ENCODE measurements at places on chromosomes 3 and 15.

DNA sequence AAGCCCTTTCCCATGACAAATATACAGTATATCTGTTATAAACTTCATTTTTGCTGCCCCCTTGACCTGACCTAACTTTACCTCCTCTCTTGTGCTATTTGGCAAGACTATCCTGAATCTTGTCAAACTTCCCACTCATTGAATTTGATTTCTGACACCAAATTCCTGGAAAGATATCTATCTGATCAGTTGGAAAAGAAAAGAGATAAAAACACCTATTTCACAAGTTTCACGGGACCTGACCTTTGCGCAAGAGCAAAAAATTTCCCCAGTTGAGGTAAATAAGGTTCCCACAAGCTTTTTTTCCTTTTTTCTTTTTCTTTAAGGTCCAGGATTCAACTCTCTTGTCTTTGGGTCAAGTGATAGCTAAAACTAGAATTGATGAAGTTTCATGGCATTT, 189.2 kb upstream of the LPP start:
- no peak overlapping the region for H3K4me3 ChIP-seq
- peaks cover 17% of the 10 kb centered on the region for H3K4me1 ChIP-seq
- H3K27ac ChIP-seq, result no peak overlapping the region
- H3K27me3 ChIP-seq, result peaks cover 18% of the 10 kb centered on the region
- DNase-seq, result no peak

GRCh38 chr3:126517986-126518778, 609 bp upstream of the UROC1 start:
- no peak for DNase-seq
- H3K27me3 ChIP-seq, result peaks cover 11% of the 10 kb centered on the region
- H3K27ac ChIP-seq, result no peak overlapping the region
- no peaks in the 10 kb centered on the region for H3K4me1 ChIP-seq
- H3K36me3 ChIP-seq, result no peaks in the 10 kb centered on the region

DNA sequence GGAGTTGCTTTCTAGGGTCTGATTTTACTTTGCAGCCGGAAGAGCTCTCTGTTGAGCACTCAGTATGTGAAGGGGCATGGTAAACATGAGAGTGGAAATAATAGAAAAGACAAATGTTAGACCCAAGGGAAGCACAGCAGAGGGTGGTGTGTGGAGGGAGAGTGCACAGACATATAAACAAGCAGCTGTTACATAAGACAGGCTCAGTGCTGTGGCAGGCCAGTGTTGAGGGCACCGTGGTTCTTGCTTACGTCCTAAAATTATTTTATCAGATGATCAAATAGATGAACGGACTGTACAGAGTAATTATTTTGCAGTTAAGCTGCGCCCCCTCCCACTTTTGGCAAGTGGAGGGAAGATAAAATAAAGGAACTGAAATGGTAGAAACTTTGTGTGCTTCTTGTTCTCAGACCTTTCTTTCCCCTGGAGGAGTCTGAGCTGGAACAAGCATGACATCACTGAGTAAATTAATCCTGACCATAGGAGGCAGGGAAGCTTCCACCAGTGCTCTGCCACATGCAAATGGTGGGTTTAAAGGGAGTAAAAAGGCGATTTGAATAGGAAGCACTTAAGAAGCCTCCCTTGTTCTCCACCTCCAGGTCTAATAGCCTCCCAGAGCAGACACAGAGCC, 205.6 kb downstream of the IL20RB start:
- H3K4me3 ChIP-seq, result no peak overlapping the region
- DNase-seq, result no peak
- H3K36me3 ChIP-seq, result no peaks in the 10 kb centered on the region

DNA sequence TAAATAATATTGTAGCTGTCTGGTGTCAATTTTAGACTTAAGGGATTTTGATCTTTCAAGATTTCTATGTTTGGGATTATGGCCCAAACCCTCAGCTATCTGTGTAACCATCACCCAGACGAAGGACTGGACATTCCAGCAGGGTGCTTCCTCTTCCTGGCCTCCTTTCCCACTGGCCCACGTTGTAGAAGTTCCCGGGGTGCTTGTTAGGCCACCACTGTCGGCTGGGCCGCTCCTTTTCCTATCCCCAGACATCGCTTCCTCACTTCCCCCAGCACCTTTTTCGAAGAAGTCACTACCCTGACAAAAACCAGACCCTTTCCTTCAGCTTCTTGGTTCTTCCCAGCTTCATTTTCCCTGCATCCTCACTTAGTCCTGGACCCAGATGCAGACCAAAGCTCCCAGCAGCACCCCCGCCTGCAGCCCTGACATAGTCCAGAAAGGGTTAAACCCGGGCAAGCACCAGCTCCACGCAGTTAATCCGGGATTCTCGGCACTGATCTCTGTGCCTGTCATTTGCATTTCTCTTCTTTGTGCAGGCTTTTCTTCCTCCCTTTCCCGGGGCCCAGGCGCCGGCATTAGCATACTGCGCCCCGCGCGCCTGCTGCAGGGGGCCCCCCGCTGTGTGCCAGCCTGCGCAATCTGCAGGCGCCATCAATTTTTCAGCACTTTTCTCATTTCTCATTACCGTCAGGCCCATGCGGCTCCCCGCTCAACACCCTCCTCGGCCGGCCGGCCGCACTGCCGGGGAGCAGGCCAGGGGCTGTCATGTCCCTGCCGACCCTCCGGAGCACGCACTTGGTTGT, 90.6 kb downstream of the ZNF621 start:
- DNase-seq, result no peak
- no peaks in the 10 kb centered on the region for H3K4me1 ChIP-seq
- H3K27me3 ChIP-seq, result peaks cover 26% of the 10 kb centered on the region
- H3K4me3 ChIP-seq, result no peak overlapping the region

GRCh38 chr3:165519687-165520086, 317.5 kb downstream of the BCHE start:
- DNase-seq, result no peak
- H3K36me3 ChIP-seq, result no peaks in the 10 kb centered on the region

DNA sequence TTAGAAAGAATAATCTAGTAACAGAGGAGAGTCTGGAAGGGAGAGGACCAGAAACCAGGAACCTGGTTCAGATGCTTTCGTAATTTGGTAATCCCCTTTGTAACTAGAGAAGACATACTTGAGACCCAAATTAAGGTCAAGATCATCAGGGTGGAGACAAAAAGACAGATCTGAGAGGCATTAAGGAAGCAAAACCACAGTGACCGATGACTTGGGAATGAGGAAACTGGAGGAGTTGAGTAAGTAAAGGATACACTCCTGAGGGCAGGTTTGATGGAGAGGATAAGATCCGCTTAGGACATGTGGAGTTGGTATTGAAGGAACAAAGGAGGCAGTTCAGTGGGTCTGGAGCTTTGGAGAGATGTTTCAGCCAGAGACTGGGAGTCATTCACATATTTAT, 23.6 kb upstream of the BCL2A1 start:
- no peaks in the 10 kb centered on the region for H3K36me3 ChIP-seq
- H3K4me1 ChIP-seq, result peaks cover 14% of the 10 kb centered on the region
- H3K27me3 ChIP-seq, result peaks cover 3% of the 10 kb centered on the region
- no peak for DNase-seq
- no peak overlapping the region for H3K4me3 ChIP-seq

DNA sequence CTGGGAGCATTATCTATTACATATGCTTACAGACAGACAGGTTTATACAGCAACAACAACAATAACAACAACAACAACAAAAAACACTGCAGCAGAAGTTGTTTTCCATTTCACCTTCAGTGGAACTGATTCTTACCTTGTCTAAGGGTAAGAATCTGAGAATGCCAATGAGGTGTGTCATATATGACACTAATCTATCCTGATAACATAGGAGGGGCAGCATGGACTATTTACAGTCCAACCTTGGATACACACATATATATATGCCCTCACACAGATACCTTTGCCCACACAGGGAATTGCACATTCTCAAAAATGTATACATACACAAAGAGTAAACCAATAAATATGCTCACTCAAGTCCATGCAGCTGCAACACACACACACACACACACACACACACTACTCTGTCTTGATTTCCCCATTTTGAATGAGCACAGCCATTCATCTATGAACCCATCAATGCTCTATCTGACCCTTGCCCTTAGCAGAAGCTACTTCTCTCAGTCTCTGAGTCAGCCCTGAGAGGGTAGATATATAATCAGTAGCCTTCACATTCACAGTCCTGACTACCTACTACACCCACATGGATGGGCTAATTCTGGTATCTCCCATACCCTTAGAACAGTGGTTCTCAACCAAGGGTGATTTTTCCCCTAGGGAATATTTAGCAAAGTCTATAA, 9.7 kb upstream of the TRANK1 start:
- no peak overlapping the region for H3K4me3 ChIP-seq
- no peak for DNase-seq
- no peak overlapping the region for H3K27ac ChIP-seq
- H3K4me1 ChIP-seq, result peaks cover 12% of the 10 kb centered on the region
- no peaks in the 10 kb centered on the region for H3K36me3 ChIP-seq
- peaks cover 17% of the 10 kb centered on the region for H3K27me3 ChIP-seq

DNA sequence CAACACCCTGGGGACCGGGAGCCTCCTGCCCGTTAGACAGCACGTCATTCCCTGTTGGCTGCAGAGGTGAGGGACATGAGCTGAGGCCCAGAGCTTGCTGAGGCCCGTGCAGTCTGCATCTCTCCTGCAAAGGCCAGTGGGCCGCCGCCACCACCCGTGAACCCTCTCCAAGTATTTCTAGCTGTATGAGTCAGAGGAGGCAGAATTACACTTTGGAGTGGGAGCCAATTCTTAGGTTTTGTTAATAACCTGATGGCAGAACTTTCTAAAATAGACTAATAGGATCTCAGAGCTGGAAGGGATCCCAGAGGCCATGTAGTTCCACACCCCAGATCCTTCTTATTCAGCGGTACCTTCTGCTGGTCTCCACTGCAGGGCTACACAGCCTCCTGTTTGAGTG, 335.2 kb upstream of the CTDSPL start:
- no peak for DNase-seq
- no peak overlapping the region for H3K4me3 ChIP-seq
- no peak overlapping the region for H3K27ac ChIP-seq
- H3K4me1 ChIP-seq, result peaks cover 5% of the 10 kb centered on the region
- no peaks in the 10 kb centered on the region for H3K36me3 ChIP-seq

- H3K27me3 ChIP-seq, result peaks cover 1% of the 10 kb centered on the region
- no peak overlapping the region for H3K4me3 ChIP-seq
- peak; percentile 32 for DNase-seq
- peaks cover 33% of the 10 kb centered on the region for H3K4me1 ChIP-seq
- H3K27ac ChIP-seq, result peak overlapping the region; percentile 2
- H3K36me3 ChIP-seq, result no peaks in the 10 kb centered on the region
These were observed 150.5 kb downstream of the CFAP20DC start for GRCh38 chr3:58899159-58899952.

- no peaks in the 10 kb centered on the region for H3K27me3 ChIP-seq
- H3K4me1 ChIP-seq, result no peaks in the 10 kb centered on the region
- no peak overlapping the region for H3K27ac ChIP-seq
- no peaks in the 10 kb centered on the region for H3K36me3 ChIP-seq
These were observed 976.4 kb downstream of the CADM2 start for GRCh38 chr3:85935171-85935570.

GRCh38 chr15:99076555-99077308, 28.1 kb upstream of the SYNM start:
- no peaks in the 10 kb centered on the region for H3K36me3 ChIP-seq
- H3K4me3 ChIP-seq, result peak overlapping the region; percentile 77
- DNase-seq, result peak; percentile 31
- peaks cover 11% of the 10 kb centered on the region for H3K27me3 ChIP-seq

DNA sequence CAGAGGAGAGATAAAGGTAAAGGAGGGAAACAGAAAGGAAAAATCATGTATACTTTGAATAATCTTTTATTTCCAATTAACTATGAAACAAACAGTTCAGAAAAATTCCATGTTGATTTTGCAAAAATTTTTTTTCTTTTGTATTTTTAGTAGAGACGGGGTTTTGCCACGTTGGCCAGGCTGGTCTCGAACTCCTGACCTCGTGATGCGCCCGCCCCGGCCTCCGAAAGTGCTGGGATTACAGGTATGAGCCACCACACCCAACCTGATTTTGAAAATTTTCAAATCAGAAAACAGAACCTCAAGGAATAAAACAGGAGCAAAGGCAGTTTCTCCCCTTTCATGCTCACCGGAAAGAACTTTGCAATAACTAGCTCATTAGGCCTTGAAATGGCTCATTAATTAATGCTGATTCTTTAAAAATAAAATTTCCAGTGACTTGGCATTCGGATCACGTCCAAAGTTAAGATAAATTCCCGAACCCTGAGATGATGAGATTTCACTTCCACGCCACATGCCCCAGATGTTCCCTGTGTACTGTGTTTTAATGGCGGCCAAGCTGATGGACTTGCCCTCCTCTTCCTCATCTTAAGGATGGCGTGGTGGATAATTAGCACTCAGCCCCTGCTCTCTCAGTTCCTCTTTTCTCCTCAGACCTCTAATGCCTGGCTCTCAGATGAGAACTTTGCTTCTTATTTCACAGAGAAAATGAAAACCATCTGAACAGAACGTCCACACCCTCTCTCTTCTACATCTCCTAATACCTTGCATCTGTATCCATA, 10.8 kb downstream of the BCL2L10 start:
- H3K27ac ChIP-seq, result no peak overlapping the region
- no peak overlapping the region for H3K4me3 ChIP-seq
- no peaks in the 10 kb centered on the region for H3K4me1 ChIP-seq
- DNase-seq, result no peak
- H3K27me3 ChIP-seq, result peaks cover 12% of the 10 kb centered on the region
- H3K36me3 ChIP-seq, result no peaks in the 10 kb centered on the region

GRCh38 chr3:339351-339750, 142.8 kb downstream of the CHL1 start:
- H3K4me3 ChIP-seq, result no peak overlapping the region
- H3K27ac ChIP-seq, result no peak overlapping the region
- no peaks in the 10 kb centered on the region for H3K4me1 ChIP-seq
- DNase-seq, result no peak
- no peaks in the 10 kb centered on the region for H3K36me3 ChIP-seq

DNA sequence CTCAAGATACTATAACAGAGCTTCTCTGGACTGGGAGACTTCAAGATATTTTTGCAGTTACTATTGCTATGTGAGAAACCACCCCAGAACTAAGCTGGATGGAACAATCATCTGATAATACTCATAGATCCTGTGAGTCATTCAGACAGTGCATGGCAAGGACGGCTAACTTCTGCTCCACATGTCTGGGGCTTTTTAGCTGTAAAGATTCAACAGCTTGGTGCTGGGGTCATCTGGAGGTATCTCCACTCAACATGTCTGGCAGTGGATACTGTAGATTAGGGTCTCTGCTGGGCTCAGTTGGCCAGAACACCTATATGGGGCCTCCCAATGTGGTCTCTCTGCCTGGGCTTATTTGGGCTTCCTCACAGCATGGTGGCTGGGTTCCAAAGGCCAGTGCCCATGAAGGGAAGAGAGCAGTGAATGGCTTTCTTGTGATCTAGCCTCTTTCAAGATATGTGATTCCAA, 117.3 kb upstream of the SLC7A14 start:
- no peak overlapping the region for H3K4me3 ChIP-seq
- H3K36me3 ChIP-seq, result no peaks in the 10 kb centered on the region
- no peak for DNase-seq
- H3K4me1 ChIP-seq, result no peaks in the 10 kb centered on the region
- peaks cover 1% of the 10 kb centered on the region for H3K27me3 ChIP-seq

- H3K4me3 ChIP-seq, result no peak overlapping the region
- no peaks in the 10 kb centered on the region for H3K4me1 ChIP-seq
- no peaks in the 10 kb centered on the region for H3K36me3 ChIP-seq
These were observed 52.2 kb downstream of the MOBP start for GRCh38 chr3:39519554-39520288.

Measured in activated T-helper 1 cell treated with anti-CD3 and anti-CD28 coated beads, Interleukin-12 subunit alpha, Interleukin-12 subunit beta, Interleukin-2, Interleukin-4 antibody, amounts not matched to agents 30 ng/mL and 10 ng/mL and 1 ng/mL, durations not matched to agents 14 hours and 24 hours and 36 hours (primary cell).